ENCODE measurements at places on chromosomes 7 and 10. TPM values are rescaled to one million over a fixed set of nuclear protein-coding genes. Genes with fewer than 3 reads are reported as not detected.
A peak's percentile ranks its signal among the peaks of the same experiment; 100 is the strongest.

The PLEKHA1 gene
- 40.6 TPM for total RNA-seq

The SPDYE8 gene
- not detected for total RNA-seq

The MACC1 gene
- total RNA-seq = 0.16 TPM

The ATP6V0A4 gene
- 1.2 TPM for total RNA-seq

- peak; percentile 46 for DNase-seq
Observed at GRCh38 chr10:3398825-3399646, 226.5 kb upstream of the PITRM1 start.

DNA sequence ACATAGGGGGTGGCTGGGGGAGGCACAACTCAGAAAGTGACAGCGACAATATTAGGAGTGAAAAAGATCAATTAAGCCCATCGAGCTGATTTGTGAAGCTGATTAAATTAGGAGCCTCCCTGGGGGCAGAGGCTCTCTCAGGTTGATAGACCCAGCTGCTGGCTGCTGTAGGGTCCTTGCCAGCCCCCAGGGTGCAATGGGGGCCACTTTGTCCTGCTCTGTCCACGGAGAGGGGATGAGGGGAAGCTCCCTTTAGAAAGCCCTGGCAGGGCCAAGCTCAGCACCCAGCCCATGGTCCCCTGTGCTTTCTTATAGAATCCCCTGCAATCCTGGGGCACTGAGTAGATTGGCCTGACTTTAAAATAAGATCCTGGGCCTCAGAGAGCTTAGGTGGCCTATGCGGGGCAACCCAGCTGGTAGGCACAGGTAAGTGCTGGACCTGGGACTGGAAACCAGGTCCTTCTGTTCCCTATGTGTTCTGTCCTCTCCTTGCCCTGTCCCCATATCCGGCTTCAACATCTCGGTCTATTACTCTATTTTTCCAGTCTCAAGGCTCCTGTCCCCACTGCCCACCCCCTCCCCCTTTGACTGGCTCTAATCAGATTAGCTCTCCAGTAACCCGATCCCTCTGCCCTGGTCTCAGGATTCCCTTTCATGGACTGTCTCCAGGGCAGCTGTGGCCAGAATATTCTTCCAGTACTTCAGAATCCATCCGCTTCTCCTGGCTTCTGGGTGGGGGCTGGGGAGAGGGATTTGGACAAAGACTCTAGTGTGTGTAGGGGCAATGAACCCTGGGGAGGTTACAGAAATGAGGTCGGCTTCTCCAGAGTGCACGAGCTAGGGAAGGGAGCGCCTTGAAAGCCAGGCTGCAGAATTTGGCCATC, 259.6 kb downstream of the RPS24 start:
- no peak for DNase-seq

- no peak for DNase-seq
Observed at GRCh38 chr7:125126376-125126775, 196.8 kb upstream of the POT1 start.

DNA sequence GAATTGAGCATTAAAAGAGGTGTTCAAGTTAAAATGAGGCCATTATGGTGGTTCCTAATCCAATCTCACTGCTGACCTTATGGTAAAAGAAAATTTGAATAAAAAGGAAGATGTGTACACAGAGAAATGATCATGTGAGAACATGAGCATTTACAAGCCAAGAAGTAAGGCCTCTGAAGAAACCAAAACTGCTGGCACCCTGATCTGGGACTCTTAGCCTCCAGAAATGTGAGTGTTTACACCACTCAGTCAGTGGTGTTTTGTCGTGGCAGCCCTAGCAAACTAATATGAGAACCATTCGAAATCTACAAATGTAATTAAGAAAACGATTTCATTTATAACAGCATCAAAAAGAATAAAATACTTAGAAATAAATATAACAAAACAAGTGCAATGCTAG, 6.8 kb upstream of the PLXDC2 start:
- DNase-seq = no peak

GRCh38 chr7:16849296-16850148, 32.3 kb downstream of the AGR3 start:
- DNase-seq = no peak

DNA sequence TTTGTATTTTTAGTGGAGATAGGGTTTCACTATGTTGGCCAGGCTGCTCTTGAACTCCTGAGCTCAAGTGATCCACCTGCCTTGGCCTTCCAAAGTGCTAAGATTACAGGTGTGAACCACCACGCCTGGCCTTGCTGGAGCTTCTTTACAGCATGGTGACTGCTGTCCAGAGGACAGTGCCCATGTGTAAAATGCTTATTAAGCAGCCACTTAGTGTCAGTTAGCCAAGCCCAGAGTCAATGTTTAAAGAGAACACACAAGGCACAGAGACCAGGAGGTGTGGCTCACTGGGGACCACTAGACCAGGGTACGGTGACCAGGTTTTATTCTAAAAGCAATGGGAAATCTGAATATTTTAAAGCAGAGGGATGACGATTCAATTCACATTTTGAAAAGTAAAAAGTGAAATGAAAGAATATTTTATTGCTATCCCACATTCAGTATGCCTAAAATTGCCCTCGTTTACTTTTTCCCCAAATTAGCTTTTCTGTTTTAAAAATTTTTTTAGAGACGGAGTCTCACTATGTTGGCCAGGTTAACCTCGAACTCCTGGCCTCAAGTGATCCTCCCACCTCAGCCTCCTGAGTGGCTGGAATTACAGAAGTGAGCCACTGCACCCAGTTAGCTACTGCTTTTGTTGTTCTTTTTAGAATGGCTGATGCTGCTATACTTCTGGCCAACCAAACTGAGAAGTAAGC, 172.8 kb downstream of the NRP1 start:
- DNase-seq = no peak

DNA sequence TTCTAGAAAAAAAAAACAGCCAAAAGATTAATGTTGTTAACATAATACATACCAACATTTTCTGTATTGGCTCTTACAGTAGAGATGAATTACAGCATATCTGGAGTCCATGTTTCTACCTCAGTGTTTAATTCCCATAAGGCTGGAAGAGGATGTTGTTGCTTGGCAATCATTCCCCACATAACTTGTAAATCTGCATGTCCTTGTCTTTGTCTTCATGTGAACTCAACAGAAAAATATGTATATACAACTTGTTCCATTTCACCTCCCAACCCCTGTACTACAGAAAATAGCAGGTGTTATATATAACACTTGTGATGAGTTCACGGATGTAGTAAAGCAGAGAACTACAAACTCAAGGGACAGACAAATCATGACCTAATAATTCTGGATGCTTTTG, 160.9 kb upstream of the SEMA3C start:
- no peak for DNase-seq

DNA sequence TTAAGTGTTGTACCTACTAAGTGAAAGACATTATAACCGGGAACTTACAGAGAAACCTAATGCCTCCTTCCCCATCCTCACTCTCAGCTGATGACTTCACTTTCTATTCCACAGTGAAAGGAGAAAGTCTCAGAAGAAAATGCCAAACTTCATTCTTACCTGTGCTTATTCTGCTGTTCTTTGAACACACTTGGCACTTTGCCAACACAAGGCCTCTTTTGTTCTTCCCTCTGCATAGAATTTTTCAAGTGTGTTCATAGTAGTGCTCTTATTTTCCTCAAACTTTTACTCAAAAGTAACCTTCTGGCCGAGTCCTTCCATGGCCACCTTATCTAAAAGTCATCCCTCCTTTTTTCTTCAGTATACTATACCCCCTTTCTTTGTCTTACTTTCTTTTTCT, 59.4 kb upstream of the ETV1 start:
- no peak for DNase-seq

DNA sequence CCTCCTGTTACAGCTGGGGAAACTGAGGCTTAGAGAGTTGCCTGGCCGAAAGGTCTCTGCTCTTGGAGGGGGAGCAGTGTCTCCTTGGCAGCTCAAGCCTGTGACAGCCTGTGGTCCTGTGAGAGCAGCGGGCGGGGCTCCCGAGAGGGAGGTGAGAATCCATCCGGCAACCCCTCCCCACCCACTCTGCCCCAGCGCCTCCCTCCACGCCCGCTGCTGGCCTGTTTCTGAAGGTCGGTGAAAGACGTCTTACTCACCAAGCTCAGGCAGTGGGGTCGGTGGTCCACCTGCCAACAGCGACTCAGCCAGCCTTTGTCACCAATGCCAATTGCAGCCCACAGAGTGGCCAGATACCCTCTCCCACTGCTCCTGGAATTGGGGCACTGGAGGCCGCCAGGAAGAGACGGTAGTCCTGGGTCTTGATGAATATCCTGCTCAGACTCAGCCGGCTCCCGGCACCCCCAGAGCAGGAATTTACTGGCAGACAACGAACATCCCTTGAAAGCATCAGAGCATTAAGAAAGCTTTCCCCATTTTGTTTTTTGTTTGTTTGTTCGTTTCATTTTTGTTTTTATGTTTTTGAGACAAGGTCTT, 7.4 kb upstream of the TTYH3 start:
- no peak for DNase-seq

- DNase-seq = no peak
Observed at GRCh38 chr7:131745390-131746248, 189.2 kb upstream of the PODXL start.

- DNase-seq = no peak
Observed at GRCh38 chr7:122273117-122273516, 31.4 kb downstream of the FEZF1 start.

- no peak for DNase-seq
Observed at GRCh38 chr10:104907521-104907920, 266.4 kb downstream of the SORCS3 start.

DNA sequence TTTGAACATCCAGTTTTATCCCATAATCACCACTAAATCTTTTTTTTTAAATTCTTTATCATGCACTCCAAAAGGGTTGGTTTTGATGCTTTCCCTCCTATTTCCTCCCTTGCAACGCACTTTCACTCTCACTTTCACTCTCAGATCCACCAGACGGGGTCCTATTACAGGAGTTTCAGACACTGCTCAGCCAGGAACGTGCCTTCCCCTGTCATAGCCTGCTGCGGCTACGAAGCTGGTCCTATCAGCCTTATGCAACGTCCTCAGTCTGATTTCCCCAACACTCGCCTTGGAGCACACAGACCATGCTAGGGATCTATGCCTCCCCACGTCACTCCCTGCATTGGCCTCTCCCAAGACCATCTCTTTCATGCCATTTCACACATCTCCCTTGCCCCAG, 23.4 kb downstream of the ZPBP start:
- DNase-seq = no peak

DNA sequence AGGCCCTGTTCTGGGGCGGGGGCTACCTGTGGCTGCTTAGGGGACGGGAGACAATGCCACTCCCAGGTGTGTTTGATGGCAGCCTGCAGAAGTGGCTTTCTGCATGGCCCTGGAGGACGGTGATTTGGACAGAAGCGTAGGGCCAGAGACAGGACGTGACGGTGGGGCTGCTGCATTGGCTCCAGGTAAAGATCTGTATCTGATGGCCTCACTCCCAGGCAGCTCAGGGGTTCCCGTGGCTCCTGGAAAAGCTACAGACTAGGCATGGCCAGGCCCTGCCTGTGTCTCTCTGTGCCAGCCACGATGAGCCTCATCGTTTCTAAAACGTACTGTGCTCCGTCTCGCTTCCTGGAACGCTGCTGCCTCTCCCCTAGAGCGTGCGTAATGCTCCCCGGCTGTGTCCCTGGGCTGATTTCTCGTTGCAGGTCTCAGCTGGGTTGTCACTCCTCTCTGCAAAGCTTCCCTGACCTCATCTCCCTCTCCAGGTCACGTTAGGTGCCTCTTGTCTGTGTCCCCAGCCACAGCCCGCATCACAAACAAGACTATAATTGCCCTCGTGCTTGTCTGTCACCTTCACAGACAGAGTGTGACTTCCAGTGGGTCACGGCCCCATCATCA, 12.6 kb downstream of the GTF2IRD1 start:
- DNase-seq = peak; percentile 49

DNA sequence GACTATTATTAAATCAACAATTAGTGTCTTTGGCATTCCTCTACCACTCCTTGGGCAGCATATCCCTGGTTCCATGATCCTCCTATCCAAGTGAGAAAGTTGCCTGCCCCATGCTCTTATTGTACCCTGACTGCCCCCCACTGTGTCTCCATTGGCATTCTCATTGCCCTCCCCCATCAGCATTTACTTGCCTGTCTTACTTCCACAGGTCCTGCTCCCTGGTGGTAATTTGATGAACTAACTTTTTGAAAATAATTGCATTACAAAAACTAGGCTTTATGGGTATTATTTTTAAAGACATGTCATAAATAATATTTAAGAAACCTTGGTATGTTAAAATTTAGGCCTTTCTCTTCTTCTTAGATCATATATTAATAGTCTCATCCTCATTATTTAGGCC, 346.4 kb downstream of the PCLO start:
- DNase-seq = no peak

DNA sequence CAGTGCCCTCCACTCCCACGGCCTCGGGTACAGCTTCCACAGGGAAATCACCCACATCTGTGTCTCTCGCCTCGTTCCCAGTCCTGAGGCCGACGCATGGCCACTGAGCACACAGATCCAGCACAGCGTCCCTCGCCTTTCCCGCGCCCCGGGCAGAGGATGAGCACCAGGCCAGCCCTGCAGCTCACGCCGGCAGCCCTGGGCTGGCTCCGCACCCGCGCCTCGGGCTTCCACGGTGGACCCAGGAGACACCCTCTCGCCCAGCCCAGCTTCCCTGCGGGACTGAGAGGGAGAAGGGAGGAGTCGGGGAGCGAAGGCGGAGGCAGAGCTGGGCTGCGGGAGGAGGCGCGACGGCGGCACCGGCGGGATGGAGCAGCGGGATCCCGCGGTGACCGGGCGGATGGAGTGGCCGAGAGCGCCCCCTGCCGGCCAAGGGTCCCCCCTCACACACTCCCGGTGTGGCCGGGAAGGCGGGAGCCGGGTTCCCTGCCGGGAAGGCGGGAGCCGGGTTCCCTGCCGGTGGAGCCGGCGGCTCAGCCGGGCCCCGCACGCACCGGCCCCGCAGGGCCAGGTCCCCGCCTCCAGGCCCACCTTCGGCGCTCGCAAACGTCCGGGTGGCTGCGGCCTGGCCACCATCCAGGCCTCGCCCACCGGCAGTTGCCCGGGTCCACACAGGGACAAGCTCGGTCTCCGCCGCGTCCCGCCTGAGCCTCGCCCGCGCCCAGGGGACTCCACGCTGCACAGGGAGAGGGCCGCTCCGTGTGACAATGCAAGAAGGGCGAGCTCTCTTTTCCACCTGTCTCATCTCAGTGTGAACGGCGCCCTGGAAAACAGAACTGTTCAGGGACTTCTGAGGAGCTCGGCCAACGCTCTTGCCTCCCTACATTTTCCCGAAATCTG, 110.3 kb upstream of the LANCL2 start:
- DNase-seq = peak; percentile 72

Measured in occipital lobe (tissue), 3 donors.